ENCODE measurements at places on chromosomes 12 and 14. TPM values are rescaled to one million over a fixed set of nuclear protein-coding genes. Genes with fewer than 3 reads are reported as not detected.

- H3K36me3 ChIP-seq, result peaks cover 18% of the 10 kb centered on the region
- no peak for DNase-seq
- no peaks in the 10 kb centered on the region for H3K27me3 ChIP-seq
- no peak overlapping the region for H3K4me3 ChIP-seq
These were observed 18.0 kb downstream of the SYNJ2BP start for GRCh38 chr14:70398706-70399431.

DNA sequence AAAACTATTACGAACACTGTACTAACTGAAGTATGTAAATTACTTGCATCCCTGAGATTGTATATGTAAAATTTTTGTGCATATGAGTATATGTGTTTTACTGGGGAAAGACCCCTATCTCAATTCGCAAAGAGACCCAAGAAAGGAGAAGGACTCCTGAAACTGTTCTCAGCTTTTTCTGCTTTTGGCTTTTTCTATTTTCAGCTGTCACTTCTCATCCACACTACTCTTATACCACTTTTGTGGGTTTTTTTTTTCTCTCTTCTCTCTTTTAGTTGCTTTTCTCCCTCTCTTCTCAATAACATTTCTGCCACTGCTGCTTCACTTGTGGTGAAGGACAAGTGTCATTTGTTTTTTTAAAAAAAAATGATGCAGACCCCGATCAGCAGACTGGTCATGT lies 39.8 kb downstream of the NIN start:
- no peaks in the 10 kb centered on the region for H3K4me1 ChIP-seq
- DNase-seq, result no peak
- H3K4me3 ChIP-seq, result no peak overlapping the region
- peaks cover 14% of the 10 kb centered on the region for H3K27me3 ChIP-seq

DNA sequence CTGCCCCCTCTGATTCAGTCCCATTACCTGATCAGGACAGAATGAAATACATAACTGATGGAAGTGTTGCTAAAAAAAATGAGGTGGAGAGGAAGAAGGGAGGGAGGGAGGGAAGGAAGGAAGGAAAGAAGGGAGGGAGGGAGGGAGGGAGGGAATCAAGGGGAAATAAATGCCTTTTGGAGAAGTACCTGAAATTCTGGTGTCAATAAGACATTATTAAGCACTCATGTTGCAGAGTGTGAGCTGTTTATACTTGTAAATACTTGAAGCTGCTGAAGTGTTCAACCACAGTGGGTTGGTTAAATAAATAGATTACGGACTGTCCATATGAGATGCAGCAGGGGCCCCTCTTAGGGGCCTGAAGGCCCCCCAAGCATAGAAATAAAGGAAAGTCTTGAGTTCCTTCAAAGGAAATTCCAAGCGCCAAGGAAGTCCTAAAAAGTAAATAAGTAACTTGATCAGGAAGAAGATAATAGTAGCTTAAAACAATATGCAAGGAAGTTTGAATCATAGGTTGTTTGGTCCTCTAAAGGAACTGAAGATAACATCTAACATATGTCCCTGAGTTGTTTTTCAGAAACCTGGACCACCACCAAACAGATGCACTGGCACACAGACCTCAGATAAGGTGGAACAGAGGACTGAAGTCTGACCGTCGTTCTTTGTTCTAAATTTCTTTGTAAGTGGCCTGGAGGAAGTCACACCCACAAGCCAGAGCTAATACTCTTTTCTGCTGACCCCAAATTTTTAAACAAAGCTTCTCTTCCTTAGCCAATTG lies 110.8 kb downstream of the SEC23A start:
- no peaks in the 10 kb centered on the region for H3K4me1 ChIP-seq
- DNase-seq, result no peak
- no peak overlapping the region for H3K4me3 ChIP-seq
- H3K27me3 ChIP-seq, result no peaks in the 10 kb centered on the region
- no peaks in the 10 kb centered on the region for H3K36me3 ChIP-seq

DNA sequence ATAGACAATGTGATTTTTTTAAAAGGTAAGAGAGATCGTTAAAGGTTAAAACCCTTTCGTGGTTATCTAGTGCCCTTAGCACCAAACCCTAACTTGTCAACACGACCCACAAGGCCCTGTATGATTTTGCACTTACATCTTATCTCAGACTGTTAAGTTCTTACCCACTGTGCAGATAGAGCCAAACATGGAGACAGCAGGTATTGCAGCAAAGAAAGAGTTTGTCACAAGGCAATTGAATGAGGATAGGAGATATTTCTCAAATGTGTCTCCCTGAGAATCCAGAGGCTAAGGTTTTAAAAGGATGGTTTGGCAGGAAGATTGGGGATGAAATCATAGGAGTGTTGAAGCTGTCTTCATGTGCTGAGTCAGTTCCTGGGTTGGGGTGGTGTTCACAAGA lies 313.4 kb downstream of the AEBP2 start:
- no peaks in the 10 kb centered on the region for H3K27me3 ChIP-seq
- no peak overlapping the region for H3K4me3 ChIP-seq
- no peaks in the 10 kb centered on the region for H3K4me1 ChIP-seq

Gene TOMM20L
- 0.24 TPM for polyA plus RNA-seq

GRCh38 chr12:118103601-118104382 lies at the start of gene VSIG10:
VSIG10 (minus strand) TSS chr12:118104011; CDS start chr12:118103671, 340 bp downstream.
- no peaks in the 10 kb centered on the region for H3K36me3 ChIP-seq
- H3K4me3 ChIP-seq, result peak within 1 kb of the TSS; percentile 72
- DNase-seq, result peak; percentile 83
- H3K27me3 ChIP-seq, result no peaks in the 10 kb centered on the region
- peaks cover 9% of the 10 kb centered on the region for H3K4me1 ChIP-seq
- peak within 1 kb of the TSS; percentile 76 for H3K27ac ChIP-seq

DNA sequence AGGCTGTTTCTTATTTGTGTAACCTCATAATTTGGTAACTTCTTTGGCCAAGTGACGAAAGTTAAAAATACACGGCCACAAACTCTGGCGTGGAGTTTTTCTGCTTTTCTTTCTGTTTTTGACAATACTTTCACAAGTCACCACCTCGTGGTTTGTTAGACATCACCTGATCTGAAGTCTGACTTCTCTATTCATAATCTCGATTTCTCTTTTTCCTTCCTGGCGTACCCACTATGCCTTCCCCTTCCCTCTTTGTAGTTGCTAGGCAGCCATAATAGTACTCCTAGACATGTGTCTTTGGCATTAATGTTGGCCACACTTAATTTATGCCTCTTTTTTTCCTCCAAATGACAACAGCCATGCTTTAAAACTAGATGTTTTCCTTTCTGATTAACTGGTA lies 97.6 kb downstream of the POLR3B start:
- H3K27me3 ChIP-seq, result no peaks in the 10 kb centered on the region
- no peak overlapping the region for H3K27ac ChIP-seq
- no peaks in the 10 kb centered on the region for H3K4me1 ChIP-seq
- no peak for DNase-seq

Gene CLEC6A
- polyA plus RNA-seq, result not detected

- no peaks in the 10 kb centered on the region for H3K27me3 ChIP-seq
- no peak for DNase-seq
- peaks cover 4% of the 10 kb centered on the region for H3K4me1 ChIP-seq
- H3K4me3 ChIP-seq, result peak overlapping the region; percentile 85
These were observed 1.4 kb upstream of the M6PR start for GRCh38 chr12:8950702-8951478.

DNA sequence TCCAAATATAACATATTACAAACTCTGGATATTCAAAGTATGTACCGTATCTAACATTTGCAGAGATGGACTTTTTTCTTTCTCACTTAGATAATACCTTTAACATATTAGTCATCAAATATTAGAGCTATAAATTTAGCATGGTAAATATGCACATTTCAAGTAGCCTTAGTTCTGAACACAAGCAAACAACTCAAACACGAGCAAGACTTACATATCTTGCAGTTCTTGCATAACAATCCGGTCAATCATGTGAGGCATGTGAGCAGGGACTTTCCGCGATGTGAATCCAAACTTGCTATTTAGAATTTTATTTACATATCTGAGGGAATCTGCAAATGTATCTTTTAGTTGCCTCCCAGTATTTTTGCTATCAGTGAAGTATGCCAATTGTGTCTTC lies 22.1 kb upstream of the SYCP3 start:
- H3K27me3 ChIP-seq, result no peaks in the 10 kb centered on the region
- H3K4me1 ChIP-seq, result no peaks in the 10 kb centered on the region
- peaks cover 13% of the 10 kb centered on the region for H3K36me3 ChIP-seq

Gene RAD9B
- polyA plus RNA-seq, result 0.49 TPM

Gene IL26
- 0.10 TPM for polyA plus RNA-seq

DNA sequence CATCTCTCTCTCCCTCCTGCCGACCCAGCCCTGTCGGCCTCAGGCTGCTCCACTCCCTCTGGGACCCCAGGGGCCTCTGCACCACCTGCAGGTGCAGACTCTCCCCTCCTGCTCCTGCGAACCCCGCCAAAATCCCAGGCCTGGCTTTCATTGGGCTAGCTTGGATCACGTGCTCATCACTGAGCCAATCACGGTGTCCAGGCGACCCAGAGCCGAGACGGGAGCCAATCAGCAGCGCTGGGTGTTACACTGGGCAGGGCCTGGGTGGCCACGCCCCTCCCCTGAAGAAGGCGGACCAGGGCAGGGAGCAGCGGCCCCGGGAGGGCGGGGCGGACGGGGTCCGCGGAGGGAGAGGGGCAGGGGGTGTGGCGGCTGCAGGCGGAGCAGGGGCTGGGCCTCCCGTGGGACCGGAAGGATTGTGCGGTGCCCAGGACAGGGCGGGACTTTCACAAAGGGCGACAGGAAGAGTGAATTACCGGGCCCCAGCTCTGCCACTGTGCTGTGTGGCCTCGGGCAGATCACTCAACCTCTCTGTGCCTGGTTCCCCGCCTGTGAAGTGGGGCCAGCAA lies 66.6 kb upstream of the FBRSL1 start:
- no peaks in the 10 kb centered on the region for H3K36me3 ChIP-seq
- no peak overlapping the region for H3K27ac ChIP-seq
- no peaks in the 10 kb centered on the region for H3K4me1 ChIP-seq
- DNase-seq, result no peak
- H3K27me3 ChIP-seq, result peaks cover 50% of the 10 kb centered on the region

GRCh38 chr12:4789776-4790175 lies 69.6 kb downstream of the GALNT8 start:
- H3K4me1 ChIP-seq, result no peaks in the 10 kb centered on the region
- no peak overlapping the region for H3K4me3 ChIP-seq
- H3K27me3 ChIP-seq, result no peaks in the 10 kb centered on the region
- H3K36me3 ChIP-seq, result no peaks in the 10 kb centered on the region
- no peak for DNase-seq

Gene CD163L1
- 18.2 TPM for polyA plus RNA-seq

Gene ZNF385A
- 4.7 TPM for polyA plus RNA-seq

DNA sequence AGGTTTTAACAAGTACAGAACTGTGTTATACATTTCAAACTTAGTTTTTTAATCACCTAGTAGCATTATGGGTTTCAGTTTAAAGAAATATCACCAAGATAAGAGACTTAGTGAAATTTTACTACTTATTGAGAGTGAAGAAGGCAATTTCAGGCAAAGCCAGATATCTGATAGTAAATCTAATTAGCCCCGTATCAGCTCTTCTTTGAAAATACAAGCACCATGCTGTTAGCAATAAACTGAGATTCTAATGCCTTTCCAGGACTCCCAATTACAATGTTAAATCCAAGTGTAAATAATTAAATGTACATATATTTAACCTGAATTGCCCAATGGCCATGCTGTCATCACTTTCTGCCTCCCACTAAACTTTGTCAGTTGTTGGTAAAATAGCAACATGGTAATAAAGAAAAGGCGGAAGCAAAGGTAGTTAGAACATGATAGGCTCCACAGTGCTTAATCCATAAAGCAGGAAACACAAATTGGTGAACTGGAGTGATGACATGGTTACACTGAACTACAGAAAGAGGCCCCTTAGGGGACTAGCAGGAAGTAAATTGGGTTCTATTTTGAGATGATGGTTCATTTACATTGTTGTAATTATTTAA lies 646.1 kb downstream of the C12orf50 start:
- H3K27ac ChIP-seq, result peak overlapping the region; percentile 39
- no peaks in the 10 kb centered on the region for H3K36me3 ChIP-seq
- H3K4me3 ChIP-seq, result no peak overlapping the region
- peak; percentile 3 for DNase-seq
- no peaks in the 10 kb centered on the region for H3K27me3 ChIP-seq

- H3K36me3 ChIP-seq, result no peaks in the 10 kb centered on the region
- no peaks in the 10 kb centered on the region for H3K27me3 ChIP-seq
- no peak for DNase-seq
- peaks cover 16% of the 10 kb centered on the region for H3K4me1 ChIP-seq
- no peak overlapping the region for H3K4me3 ChIP-seq
- H3K27ac ChIP-seq, result no peak overlapping the region
These were observed 288.7 kb downstream of the RPAP3 start for GRCh38 chr12:47417121-47417520.

Gene NGB
- polyA plus RNA-seq, result 3.1 TPM

DNA sequence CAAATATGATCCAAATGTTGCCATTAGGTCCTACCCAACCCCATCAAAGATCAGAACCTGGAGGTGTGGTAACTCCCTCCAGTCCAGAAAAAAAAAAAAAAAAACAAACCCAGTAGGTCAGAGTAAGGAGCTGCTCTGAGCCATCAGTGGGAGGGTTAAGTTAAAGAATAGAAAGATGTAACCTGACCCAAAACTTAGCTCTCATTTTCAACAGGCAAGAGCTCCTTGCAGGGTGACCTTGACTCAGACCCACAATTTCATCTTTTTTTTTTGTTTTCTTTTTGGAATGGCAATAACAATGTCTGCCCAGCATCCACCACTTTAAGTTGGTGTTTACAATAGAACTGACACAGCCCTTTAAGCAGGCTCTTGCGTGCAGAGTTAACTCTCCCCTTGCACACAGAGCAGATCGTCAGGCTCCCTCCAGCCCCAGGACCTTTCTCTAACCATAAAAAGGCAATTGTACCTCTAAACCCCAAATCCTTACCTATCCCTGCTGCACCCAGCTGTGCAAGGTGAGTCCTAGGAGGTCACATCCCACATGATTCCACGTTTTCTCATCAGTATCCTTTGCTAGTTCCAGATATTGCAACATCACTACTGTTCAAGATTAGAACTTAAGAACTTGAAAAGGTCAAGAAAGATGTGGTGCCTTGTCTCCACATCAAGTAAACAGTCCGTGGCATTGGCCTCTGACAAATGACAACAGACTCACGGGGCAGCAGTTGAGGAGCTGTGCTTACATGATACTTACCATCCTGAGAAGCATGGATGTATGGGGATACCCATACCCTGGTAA lies 178.6 kb upstream of the EEA1 start:
- peaks cover 8% of the 10 kb centered on the region for H3K4me1 ChIP-seq
- no peak overlapping the region for H3K4me3 ChIP-seq
- H3K36me3 ChIP-seq, result no peaks in the 10 kb centered on the region
- no peak overlapping the region for H3K27ac ChIP-seq

Gene JDP2
- polyA plus RNA-seq, result 30.0 TPM

Gene ACSS3
- 6.0 TPM for polyA plus RNA-seq
